Sigmoid colon (tissue), 7 donors: ENCODE measurements at places on chromosomes 2 and 18. TPM values are rescaled to one million over a fixed set of nuclear protein-coding genes. Genes with fewer than 3 reads are reported as not detected.

GRCh38 chr2:120764991-120765677 is 29.5 kb downstream of the GLI2 start:
- H3K4me3 ChIP-seq: no peak overlapping the region
- H3K27ac ChIP-seq: peak overlapping the region; percentile 70
- DNase-seq: peak; percentile 69
- H3K27me3 ChIP-seq: no peaks in the 10 kb centered on the region

The WNT10A gene
- total RNA-seq: not detected

DNA sequence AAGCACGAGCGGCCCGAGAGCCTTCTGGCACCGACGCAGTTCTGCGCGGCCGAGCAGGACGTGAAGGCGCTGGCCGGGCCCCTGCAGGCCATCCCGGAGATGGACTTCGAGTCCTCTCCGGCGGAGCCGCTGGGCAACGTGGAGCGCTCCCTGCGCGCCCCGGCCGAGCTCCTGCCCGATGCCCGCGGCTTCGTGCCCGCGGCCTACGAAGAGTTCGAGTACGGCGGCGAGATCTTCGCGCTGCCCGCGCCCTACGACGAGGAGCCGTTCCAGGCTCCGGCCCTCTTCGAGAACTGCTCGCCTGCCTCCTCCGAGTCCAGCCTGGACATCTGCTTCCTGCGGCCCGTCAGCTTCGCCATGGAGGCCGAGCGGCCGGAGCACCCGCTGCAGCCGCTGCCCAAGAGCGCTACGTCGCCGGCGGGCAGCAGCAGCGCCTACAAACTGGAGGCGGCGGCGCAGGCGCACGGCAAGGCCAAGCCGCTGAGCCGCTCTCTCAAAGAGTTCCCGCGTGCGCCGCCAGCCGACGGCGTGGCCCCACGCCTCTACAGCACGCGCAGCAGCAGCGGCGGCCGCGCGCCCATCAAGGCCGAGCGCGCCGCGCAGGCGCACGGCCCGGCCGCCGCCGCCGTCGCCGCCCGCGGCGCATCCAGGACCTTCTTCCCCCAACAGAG is 70.4 kb downstream of the ARHGEF33 start:
- no peak overlapping the region for H3K27ac ChIP-seq
- H3K4me3 ChIP-seq: peak overlapping the region; percentile 27
- peak; percentile 87 for DNase-seq
- no peaks in the 10 kb centered on the region for H3K27me3 ChIP-seq
- H3K36me3 ChIP-seq: no peaks in the 10 kb centered on the region

The TSN gene
- 36.0 TPM for total RNA-seq

The GNLY gene
- total RNA-seq: not detected

DNA sequence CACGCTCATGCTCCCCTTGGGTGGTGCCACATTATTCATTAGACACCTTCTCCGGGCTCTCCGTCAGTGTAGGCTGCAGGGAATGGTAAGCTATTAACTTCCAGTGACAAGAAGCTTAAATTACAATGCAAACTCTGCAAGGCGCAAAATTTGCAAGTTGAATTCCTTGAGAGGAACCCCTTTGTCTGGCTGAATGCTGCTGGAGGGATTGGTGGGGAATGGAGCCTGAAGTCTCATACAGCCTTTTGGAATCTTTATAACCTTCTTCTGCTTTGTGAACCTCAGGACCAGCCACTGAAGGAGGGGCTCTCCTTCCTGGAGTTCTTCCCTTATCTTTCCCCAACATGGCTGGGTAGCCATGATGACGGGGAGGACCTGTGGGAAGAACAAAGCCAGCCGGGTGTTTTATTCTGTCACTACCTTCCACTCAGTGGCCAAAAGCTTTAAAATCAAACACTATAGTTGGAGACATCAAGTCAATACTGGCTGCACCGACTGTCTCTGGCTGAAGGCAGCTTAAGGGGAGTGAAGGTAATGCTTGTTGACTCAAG is 220.9 kb upstream of the EPHA4 start:
- no peaks in the 10 kb centered on the region for H3K27me3 ChIP-seq
- H3K27ac ChIP-seq: no peak overlapping the region
- DNase-seq: no peak
- H3K4me1 ChIP-seq: no peaks in the 10 kb centered on the region

DNA sequence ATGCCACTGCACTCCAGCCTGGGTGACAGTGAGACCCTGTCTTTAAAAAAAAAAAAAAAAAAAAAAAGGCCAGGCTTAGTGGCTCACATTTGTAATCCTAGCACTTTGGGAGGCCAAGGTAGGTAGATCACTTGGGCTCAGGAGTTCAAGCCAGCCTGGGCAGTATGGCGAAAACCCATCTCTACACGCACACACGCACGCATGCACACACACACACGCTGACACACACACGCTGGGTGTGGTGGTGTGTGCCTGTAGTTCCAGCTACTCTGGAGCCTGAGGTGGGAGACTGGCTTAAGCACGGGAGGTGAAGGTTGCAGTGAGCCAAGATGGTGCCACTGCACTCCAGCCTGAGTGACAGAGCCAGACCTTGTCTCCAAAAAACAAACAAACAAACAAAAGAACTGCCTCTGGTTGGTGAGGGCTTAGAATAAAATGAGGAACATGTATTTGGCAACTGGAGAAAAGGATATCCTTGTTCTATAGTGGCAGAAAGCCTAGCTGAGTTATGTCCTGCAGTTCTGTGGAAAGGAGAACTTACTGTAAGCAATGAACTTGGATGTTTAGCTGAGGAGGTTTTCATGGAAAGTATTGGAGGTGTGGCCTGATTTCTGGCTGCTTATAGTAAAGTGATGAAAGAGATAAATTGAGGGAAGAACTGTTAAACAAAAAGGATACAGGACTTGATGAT is 34.0 kb downstream of the HAT1 start:
- DNase-seq: no peak
- no peaks in the 10 kb centered on the region for H3K4me1 ChIP-seq
- no peaks in the 10 kb centered on the region for H3K27me3 ChIP-seq
- H3K27ac ChIP-seq: no peak overlapping the region
- H3K4me3 ChIP-seq: no peak overlapping the region
- H3K36me3 ChIP-seq: no peaks in the 10 kb centered on the region

- no peaks in the 10 kb centered on the region for H3K27me3 ChIP-seq
- no peak overlapping the region for H3K27ac ChIP-seq
- DNase-seq: no peak
- H3K36me3 ChIP-seq: no peaks in the 10 kb centered on the region
Observed at GRCh38 chr18:9796011-9796410, 87.9 kb downstream of the RAB31 start.

DNA sequence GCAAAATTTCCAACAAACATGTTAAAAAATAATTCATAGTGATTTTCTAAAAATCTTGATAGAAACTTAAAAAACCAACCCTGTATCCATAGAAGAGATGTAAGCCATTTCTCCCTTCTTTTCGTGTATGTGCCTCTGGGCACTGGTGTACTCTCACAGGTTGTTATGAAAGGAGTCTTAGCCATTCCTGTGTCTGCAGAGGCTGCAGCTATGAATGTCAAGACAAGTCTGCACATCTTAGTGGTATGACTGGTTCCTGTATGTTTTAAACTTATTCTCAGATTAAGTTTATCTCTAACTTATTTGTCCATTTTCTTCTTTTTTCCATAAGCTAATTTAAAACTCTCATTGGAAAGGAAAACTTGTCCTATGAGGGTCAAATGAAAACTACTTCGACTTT is 84.0 kb downstream of the DPP4 start:
- no peak overlapping the region for H3K27ac ChIP-seq
- H3K4me1 ChIP-seq: no peaks in the 10 kb centered on the region
- H3K4me3 ChIP-seq: no peak overlapping the region
- H3K27me3 ChIP-seq: no peaks in the 10 kb centered on the region

DNA sequence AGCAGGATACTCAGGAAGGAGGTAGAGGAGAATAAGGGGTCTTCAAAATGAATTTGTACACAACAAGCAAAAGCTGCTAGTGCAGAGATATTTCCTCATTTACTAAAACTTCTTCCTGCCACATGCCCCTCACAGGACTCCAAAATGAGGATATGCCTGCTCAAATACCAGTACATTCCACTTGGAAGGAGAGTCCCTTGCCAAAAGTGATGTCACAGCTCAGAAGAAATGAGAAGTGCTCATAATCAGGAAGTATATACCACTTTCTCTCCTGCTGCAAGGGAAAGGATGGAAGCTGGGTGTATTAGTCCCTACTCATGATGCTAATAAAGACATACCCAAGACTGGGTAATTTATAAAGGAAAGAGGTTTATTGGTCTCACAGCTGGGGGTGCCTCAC is 87.7 kb upstream of the FSHR start:
- H3K4me3 ChIP-seq: no peak overlapping the region
- no peaks in the 10 kb centered on the region for H3K27me3 ChIP-seq
- no peak overlapping the region for H3K27ac ChIP-seq
- no peaks in the 10 kb centered on the region for H3K36me3 ChIP-seq
- no peaks in the 10 kb centered on the region for H3K4me1 ChIP-seq
- DNase-seq: no peak

GRCh38 chr2:100632759-100633158 is 70.0 kb downstream of the PDCL3 start:
- H3K27ac ChIP-seq: no peak overlapping the region
- no peaks in the 10 kb centered on the region for H3K4me1 ChIP-seq
- no peaks in the 10 kb centered on the region for H3K36me3 ChIP-seq
- no peaks in the 10 kb centered on the region for H3K27me3 ChIP-seq

The LYG2 gene
- total RNA-seq: not detected

DNA sequence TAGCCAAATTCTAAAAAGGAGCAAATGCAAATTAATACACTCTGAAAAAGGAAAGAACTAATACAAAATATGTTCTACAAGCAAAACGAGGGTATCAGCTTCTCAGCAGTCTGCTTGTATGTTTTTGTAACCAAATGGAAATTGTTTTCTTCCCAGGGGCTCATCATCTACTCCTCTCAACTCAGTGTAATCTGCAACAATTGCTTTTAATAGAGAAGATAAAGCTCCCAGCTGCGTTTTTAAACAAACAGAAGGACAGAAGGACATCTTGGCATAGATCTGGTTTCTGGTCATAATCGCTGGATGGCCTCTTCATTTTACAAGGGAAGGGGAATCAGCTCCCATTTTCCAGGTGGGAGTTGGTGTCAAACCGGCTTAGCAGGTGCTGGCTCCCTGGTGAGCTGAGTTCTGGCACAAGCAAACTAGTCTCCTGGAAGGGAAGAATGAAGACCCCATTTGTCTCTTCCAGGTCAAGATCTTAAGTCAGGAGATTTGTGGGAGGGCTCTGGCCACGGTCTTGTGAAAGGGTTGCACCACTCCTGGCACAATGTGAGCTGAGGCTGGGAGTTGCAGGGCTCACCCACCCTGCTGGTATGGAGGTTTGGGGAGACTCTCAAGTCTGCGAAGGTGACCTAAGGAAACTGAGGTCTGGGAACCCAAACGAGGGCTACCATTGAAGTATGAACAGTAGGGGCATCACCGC is 41.6 kb downstream of the NPPC start:
- DNase-seq: no peak
- H3K4me1 ChIP-seq: no peaks in the 10 kb centered on the region
- no peak overlapping the region for H3K27ac ChIP-seq
- H3K27me3 ChIP-seq: peaks cover 31% of the 10 kb centered on the region
- no peak overlapping the region for H3K4me3 ChIP-seq

DNA sequence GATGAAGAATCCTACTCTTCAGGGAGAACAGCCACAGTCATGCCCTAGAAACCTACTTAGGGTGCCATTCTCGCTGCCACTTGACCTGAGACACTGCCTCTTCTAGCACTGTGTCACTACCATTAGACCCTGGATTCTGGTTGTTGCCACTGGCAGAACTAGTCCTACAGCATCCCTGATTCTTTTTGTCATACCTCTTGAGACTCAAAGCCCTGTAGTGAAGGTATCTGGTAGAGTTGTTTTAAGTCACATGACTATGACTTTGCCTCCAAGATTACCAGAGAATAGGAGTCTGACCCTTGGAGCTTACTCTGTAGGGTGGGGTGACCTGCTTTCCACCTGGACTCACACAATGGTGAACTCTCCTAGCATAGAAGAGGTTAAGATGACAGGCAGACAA is 296.7 kb downstream of the TNS1 start:
- DNase-seq: no peak
- no peaks in the 10 kb centered on the region for H3K36me3 ChIP-seq
- no peak overlapping the region for H3K4me3 ChIP-seq
- H3K4me1 ChIP-seq: no peaks in the 10 kb centered on the region
- no peak overlapping the region for H3K27ac ChIP-seq

- no peaks in the 10 kb centered on the region for H3K4me1 ChIP-seq
- no peaks in the 10 kb centered on the region for H3K27me3 ChIP-seq
- no peak for DNase-seq
- H3K36me3 ChIP-seq: no peaks in the 10 kb centered on the region
Observed at GRCh38 chr2:604854-605524, 72.2 kb downstream of the TMEM18 start.

The LIMS3 gene
- 4.6 TPM for total RNA-seq

The ALLC gene
- total RNA-seq: not detected

The CCL20 gene
- total RNA-seq: not detected

The RESP18 gene
- total RNA-seq: not detected

The DYNAP gene
- total RNA-seq: not detected

The ABCG8 gene
- not detected for total RNA-seq

- H3K4me3 ChIP-seq: no peak overlapping the region
- no peaks in the 10 kb centered on the region for H3K4me1 ChIP-seq
- no peaks in the 10 kb centered on the region for H3K36me3 ChIP-seq
- H3K27ac ChIP-seq: no peak overlapping the region
Observed at GRCh38 chr2:164881524-164881923, 39.9 kb upstream of the COBLL1 start.

GRCh38 chr2:167293943-167294775 is 405.9 kb downstream of the XIRP2 start:
- no peaks in the 10 kb centered on the region for H3K4me1 ChIP-seq
- peaks cover 3% of the 10 kb centered on the region for H3K27me3 ChIP-seq
- peak overlapping the region; percentile 93 for H3K4me3 ChIP-seq
- peak overlapping the region; percentile 94 for H3K27ac ChIP-seq

DNA sequence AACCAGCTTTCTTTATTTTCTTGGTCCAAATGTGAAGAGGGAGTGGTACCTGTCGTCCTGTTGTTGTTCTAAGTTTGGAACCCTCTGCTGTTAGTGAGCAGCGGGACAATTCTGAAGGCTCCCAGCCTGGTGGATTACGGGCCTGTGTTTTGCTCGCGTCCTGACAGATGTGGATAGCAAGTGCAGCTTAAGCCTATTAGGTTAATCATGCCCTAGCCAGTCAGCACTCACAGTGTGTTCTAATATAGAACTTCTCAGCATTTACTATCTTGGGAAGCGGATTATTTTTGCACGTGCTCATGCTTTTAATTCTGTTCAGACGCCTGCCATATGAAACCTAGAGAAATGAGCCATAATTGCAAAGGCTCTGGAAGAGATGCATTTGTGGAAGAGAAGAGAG is at the start of gene PCARE:
Gene PCARE, minus strand, starts transcription at position 113 of the 400 bp plus-strand sequence. CDS start 262 bp downstream, outside the sequence.
- H3K4me3 ChIP-seq: no peak within 1 kb of the TSS
- no peaks in the 10 kb centered on the region for H3K4me1 ChIP-seq
- no peak within 1 kb of the TSS for H3K27ac ChIP-seq
- DNase-seq: no peak
- H3K36me3 ChIP-seq: no peaks in the 10 kb centered on the region

DNA sequence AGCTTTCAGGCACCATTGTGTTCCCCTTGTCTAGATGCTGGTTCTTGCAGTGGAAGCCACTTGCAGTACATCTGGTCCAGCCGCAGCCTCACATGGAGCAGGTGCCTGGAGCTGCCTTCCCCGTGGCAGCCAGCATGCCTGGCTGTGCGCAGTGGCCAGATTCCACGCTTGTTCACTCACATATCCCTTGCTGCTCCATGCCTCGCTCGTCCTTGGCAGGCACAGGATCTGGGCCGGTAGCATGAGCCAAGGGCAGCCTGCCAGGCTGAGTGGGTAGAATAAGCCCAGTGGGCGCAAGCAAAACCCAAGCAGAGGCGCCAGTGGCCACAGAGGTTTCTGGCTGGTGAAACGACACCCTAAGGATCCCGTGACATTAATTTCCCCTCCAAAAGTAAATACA is 20.6 kb downstream of the TMX3 start:
- no peaks in the 10 kb centered on the region for H3K27me3 ChIP-seq
- H3K4me1 ChIP-seq: no peaks in the 10 kb centered on the region
- no peak overlapping the region for H3K27ac ChIP-seq
